ENCODE measurements at places on chromosomes 12 and 14.
A peak's percentile ranks its signal among the peaks of the same experiment; 100 is the strongest.

- no peak for DNase-seq
Measured at GRCh38 chr14:64954491-64955240, 12.1 kb upstream of the GPX2 start.

DNA sequence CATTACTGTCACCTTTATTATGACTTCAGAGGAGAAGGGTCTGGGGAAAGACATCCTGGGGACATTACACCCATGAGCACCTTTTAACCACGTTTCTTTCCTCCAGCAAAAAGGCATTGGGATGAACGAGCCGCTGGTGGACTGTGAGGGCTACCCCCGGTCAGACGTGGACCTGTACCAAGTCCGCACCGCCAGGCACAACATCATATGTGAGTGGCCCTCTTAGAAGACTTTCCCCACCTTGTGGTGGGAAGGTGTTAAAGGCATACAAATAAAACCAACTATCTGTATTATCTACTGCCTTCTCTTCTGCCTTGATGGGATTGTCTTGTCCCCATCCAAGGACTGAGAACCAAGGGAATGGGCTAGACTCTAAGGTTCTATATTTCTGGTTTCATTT lies 6.0 kb downstream of the PSMD9 start:
- DNase-seq = peak; percentile 58

- no peak for DNase-seq
Measured at GRCh38 chr14:77375973-77376770, 722 bp downstream of the TMED8 start.

GRCh38 chr14:63855281-63855680 lies 2.5 kb downstream of the SYNE2 start:
- peak; percentile 19 for DNase-seq

GRCh38 chr12:34395056-34396005 lies 373.0 kb downstream of the ALG10 start:
- DNase-seq = peak; percentile 29

DNA sequence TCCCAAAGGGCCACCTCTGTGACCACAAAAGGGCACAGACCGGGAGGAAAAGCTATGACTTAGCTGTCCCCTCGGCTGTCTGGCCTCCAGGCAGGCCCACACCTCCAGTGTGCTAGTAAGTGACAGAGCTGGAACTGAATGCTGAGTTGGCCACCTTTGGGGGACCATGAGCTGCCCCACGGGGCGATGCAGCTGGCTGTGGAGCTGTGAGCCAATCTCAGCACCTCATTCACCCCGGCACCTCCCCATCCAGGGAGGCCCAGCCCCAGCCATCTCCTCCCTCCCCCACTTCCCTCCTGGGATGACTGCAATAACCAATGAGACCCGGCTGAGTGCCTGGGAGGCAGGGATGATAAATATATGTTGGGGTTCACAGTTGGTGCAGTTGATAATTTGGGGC lies 12.2 kb upstream of the TESC start:
- DNase-seq = no peak

DNA sequence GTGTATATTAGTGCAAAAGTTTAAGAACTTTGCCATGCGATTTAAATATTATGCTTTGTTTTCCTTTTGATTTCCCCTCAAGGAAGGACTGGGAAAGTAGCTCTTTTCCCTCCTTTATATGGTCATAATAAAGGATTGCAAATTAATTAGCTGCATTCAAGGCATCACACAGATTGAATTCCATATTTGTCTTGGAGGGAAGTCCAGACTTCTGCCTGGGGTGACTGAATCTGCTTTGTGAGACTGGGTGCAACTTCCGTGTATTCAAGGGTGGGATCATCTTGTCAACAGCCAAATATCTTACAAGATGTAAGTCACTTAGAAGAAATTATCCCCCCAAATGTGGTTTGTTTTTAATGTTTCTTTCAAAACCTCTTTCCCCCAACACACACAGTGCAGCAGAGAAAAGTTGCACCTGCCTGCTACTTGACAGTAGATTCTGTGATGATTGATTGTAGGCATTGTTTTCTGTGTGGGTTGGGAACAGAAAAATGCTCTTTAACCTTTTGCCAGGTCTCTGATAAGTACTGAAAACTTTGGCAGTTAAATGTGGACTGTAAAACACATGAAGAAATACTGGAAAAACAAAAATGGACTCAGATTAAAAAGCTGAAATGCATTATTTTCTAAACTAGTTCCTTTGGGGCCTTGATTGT lies 28.4 kb downstream of the STK38L start:
- DNase-seq = no peak

All from Caco-2 (cell line).